ENCODE measurements at places on chromosomes 12 and 14.

DNA sequence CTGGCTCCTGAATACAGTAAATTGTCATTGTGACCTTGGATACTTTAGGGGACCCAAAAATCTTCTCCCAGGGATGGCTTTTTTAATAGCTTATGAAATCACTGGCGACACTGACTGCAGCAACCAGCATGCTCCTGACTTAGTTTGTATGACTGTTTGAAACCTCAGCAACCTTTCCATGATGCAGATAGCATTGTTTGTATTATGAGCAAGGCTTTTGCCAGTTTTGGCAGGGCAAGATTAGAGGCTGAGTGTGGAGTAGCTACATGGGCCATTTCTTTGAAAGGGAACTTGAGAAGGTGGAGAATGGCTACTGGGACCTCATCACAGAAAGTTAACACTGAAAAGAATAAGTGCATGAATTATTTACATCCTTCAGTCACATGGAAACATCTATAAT lies 50.9 kb downstream of the SLC4A8 start:
- DNase-seq: no peak

DNA sequence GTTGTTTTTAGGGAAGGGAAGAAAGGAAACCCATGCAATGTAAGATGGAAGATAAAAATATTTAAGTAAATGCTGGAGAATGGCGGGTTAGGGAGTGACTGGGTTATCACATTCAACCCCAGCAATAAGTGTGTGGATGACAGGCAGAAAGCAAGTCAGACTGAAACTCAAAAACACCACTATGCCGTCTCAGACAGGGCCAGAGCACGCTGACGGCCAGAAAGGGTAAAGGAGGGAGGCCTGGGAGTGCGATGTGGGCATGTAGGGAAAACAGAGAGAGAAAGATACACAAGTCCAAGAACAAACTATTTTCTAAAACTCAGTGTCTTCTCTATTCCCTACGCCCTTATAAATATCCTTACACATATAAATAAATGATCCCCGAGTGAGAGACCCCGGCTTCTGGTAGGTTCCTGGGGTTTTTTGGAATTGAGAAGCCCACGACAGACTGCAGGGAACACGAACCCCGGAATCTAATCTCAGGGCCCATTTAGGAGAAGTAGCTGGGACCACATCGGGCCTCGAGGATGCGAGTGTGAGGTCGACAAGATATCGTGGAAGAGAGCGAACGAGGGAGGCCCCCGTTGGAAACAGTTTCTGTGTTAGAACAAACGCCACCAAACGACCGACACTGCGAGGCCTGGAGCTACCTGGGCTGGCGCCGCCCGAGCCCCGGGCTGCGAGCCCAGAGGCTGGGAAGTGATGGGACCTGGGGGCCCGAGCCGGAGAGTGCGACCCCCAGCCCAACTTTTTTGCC lies 735 bp upstream of the OTX2 start:
- no peak for DNase-seq

DNA sequence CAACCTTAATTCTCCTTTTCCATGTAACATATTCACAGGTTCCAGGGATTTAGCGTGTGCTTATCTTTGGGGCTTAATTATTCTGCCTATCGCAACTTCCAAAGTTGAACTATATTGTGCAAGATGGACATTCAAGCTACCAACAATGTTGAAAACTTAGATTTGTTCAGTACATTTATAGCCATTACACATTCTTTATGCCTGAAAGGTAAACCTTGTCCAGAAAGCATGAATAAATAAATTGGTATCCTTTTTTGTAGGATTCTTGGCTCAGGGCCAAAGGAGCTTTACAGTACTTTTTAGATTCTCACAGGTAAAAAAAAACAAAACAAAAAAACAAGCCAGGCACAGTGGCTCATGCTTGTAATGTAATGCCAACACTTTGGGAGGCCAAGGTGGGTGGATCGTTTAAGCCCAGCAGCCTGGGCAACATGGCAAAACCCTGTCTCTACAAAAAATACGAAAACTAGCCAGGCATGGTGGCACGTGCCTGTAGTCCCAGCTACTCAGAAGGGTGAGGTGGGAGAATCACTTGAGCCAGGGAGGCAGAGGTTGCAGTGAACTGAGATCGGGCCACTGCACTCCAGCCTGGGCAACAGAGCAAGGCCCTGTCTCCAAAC lies 3.3 kb downstream of the C12orf56 start:
- no peak for DNase-seq

DNA sequence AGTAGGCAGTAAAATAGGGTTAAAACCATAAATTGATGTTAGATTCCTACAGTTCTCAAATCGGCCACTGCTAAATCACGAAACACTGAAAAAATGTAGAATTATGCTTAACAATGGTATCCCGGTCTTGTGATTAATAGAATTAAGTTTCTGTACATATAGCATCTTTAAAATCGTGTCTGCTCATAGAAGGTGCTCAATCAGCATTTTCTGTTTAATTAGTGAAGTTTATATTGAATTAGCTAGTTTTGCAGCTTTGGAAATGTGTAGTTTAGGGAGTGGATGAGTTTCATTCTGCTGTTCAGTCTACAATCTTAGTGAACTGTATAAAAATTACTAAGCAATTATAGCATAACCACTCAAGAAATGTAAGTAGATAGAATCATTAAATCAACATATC lies 1075.8 kb upstream of the FLRT2 start:
- no peak for DNase-seq

All from mucosa of descending colon (tissue), 3 donors.